ENCODE measurements at places on chromosomes 2 and 18.

GRCh38 chr2:239222312-239222660 lies 178.5 kb downstream of the HDAC4 start:
- DNase-seq: no peak

GRCh38 chr2:35790292-35790691 lies 565.3 kb upstream of the CRIM1 start:
- DNase-seq: no peak

DNA sequence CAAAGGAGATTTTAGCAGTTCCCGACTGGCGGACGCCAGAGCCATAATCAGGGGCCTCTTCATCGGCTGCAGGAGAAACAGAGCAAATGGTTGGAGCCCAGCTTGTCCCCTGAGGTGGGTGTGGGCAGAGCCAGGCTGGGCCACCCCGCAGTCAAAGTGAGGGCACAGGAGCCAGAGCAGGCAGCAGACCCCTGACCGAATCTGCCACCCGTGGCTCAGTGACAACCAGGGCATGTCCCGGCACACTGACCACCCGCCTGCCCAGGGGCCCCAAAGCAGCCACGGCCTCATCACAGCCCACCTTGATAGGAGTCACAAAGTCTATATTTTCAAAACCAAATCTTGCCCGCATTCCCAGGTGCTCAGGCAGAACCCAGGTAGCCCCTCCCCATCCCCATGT lies 55.6 kb downstream of the AQP12A start:
- DNase-seq: no peak

GRCh38 chr2:233867993-233868532 lies at the start of gene MSL3B:
Gene MSL3B, minus strand, starts transcription at chr2:233868386.
- peak; percentile 64 for DNase-seq

DNA sequence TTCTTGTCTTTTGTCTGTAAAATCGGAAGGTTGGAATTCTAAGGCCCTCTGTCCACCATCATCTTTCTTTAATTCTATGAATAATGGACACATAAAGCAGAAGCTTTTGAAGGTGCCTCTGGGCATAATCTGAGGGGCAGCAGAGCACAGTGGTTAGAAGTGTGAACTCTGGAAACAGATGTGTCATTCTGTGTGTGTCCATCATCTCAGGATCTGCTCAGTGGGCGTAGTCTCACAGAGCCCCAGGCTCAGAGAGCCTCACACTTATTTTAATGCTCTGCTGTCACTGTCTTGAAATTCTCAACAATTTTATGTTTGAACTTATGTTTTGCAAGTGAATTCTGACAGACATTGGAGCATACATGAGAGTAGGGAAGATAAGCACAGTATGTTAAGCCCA lies 31.0 kb upstream of the CCDC93 start:
- no peak for DNase-seq

DNA sequence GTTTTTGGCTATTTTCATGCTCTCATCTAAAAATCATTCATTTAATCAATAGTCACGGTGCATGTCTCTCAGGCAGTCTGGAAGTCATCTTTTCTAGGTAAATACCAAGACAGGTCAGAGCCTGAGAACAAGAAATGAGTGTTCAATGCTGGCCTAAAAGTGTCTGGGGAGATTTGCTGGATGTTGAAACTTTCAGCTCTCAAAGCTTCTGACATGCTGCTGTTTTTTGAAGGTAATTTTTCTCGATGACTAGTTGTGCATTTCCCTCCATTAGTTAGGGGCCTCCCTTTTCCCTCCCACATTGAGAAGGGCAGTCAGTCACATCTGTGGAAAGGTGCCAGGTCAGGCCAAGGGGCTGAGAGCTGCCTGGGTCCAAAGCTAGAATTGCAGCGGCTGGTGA lies 115.6 kb downstream of the LPIN1 start:
- DNase-seq: no peak

GRCh38 chr2:55176094-55176415 lies 56.0 kb downstream of the CLHC1 start:
- DNase-seq: no peak

GRCh38 chr2:216086207-216086893 lies 4.6 kb downstream of the TMEM169 start:
- DNase-seq: no peak

Measured in A549 (cell line).